Erythroblast (primary cell): ENCODE measurements at places on chromosomes 1 and 21.

GRCh38 chr1:183609313-183609712 lies 19.1 kb upstream of the NCF2 start:
- no peak for DNase-seq

- DNase-seq, result no peak
Observed at GRCh38 chr1:56515898-56516538, 63.3 kb downstream of the PLPP3 start.

DNA sequence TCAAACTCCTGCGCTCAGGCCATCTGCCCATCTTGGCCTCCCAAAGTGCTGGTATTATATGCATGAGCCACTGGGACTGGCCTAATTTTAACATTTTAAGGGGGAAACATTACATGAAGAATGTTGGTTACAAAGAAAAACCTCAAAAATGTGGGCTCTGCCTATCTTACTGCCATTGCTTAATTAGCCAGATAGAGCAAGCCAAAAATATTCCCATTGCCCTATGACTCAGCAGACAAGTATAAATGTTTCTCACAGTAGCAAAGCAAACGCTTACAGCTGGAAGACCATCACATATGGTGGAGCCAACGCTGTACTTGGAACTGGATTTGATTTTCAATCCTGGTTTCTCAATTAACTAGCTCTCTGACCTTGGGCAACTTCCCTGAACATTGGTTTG lies 502.0 kb downstream of the SMYD3 start:
- no peak for DNase-seq

DNA sequence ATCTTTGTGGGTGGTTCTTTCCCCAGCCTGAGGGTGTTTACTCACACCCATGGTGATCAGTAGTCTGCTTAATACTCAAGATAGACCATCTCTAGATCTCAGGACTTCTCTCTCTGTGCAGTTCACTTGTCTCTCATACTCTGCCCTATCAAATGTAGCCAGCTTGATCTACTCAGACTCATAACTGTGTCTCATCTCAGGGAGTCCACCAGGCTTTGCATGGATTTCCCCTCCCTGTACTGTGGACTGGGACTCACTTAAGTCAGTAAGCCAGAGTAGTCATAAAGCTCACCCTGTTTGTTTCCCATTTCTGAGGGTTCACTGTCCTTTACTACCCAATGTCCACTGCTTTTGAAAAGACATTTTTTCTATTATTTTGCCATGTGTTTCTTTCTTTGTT lies 41.8 kb downstream of the LYPLAL1 start:
- no peak for DNase-seq

DNA sequence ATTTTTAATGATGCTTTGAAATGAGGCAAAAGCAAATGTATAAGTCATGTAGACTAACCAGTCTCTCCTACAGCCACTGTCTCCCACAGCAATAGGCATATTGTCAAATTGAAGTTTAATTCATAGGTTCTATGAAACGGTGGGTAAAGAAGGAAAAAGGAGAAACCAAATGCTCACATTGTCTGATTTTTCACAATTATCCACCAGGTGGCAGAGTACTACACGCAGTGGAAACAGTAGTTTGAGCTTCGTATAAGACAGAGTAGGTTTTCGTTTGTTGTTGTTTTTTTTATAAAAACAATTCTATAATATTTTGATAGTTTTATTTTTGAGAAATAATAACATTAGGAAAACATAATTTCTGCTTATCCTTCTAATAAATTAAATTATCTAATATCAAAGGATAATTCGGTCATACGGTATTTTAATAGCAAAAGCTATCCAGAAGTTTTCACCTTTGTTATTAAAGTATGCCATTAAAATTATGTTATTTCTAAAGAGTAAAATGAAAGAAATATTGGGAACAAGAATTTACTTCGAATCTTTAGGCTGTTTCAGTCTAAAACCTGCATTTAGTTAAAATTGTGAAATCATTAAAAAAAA lies 39.1 kb downstream of the TYW3 start:
- DNase-seq, result peak; percentile 56

- DNase-seq, result peak; percentile 35
Observed at GRCh38 chr21:34882719-34883131, 166.4 kb downstream of the RUNX1 start.

DNA sequence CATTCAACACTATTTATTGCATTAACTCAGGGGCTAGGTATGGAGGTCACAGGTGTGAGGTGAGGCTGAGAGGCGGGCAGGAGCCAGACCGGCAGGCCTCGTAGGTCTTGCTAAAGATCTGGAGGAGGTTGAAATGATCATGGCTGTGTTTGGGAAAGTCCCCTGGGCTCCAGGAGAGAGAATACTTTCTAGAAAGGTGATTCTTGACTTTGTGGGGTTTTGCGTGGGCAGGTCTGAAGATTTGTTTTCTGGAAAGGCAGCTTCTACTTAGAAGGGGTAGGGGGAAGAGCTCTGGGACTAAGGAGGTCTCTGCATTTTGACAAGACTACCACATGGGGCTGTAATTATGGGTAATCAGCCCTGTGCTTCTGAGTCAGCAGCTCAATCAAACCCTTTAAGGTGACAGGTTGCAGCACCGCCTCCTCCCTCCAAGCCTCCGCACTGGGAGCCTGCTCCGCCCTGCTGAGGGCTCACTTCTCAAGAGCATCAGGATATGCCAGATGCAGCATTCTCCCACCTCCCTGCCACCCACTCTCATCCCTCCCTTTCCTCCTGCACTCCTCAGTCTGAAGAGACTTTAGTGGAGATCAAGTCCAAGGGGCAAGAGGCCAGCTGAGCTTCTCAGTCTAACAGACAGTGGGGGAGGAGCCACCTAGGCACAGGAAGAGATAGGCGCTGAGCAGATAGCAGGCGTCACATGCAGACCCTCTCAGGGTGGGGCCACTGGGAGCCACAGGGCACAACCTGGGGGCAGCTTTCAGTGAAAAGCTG lies 30.5 kb downstream of the SLC30A1 start:
- peak; percentile 77 for DNase-seq

GRCh38 chr1:24182061-24182460 lies 5.0 kb downstream of the IFNLR1 start:
- no peak for DNase-seq

GRCh38 chr1:179820226-179820970 lies 57.2 kb downstream of the TOR1AIP2 start:
- no peak for DNase-seq

- DNase-seq, result no peak
Observed at GRCh38 chr1:99365141-99365540, 100.8 kb downstream of the PLPPR4 start.

GRCh38 chr1:167052389-167052788 lies 37.8 kb downstream of the GPA33 start:
- DNase-seq, result no peak

DNA sequence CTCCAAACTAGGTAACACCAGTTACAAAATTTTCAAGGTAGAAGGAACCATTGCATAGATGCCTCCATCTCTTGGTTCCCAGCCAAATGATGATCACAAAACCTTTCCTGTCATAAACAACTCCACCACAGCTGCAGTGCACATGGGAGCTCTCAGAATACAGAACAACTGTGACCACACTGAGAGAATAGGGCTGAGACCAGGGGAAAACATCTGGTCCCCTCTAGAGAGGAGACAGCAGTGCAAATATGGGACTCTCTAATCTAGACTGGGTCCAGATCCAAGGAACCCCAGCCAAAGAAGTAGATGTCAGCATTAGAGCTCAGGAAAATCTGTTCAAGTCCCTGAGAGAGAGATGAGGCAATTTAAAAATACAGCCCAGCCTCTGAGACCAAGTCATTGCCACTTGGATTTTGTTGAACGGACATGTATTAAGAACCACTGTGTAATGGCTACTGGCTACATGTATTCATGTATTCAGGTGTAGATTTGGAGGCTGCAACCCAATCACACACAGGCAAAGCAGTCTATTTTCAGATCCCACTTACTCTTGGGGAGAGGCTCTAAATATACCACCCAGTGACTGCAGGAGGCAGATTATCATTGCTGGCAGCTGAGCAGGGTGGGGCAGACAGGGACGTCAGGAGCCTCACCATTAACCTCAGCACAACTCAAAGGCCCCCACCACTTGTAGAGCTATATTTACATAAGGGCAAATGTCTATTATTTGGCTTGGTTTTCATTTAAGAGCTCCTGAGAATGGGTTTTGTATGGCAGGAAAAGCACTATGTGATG lies 7.6 kb upstream of the RXRG start:
- peak; percentile 28 for DNase-seq

DNA sequence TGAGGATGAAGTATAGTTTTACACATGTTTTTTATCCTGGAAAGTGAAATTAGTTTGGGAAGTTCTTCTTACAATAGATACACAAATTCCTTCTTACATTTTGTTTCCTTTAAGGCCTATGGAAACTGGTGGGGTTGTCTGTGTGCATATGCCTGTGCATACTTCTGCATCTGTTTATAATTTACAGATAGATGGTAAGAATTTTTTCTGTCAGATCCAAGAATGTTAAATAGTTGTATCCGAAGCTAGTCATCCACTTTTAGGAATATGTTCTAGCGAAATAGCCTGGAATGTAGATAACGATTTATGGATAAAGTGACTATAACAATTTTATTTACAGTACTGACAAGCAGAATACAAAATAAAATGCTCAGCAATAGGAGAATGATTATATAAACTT lies 194.1 kb downstream of the ROR1 start:
- DNase-seq, result no peak

DNA sequence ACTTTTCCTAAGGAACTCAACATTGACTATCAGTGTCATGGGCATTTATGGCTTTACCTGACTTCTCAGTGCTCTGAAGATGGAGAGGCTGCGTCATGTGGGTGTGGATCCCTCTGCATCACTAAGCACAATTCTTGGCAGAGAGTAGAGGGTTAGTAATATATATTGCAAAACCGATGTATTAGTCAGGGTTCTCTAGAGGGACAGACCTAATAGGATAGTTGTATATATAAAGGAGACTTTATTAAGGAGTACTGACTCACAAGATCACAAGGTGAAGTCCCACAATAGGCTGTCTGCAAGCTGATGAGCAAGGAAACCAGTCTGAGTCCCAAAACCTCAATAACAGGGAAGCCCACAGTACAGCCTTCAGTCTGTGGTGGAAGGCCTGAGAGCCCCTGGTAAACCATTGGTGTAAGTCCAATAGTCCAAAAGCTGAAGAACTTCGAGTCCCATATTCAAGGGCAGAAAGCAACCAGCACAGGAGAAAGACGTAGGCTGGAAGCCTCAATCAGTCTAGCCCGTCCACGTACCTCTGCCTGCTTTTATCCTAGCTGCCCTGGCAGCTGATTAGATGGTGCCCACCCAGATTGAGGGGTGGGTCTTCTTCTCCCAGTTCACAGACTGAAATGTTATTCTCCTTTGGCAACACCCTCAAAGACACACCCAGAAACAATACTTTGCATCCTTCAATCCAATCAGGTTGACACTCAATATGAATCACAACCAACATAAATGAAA lies 159.7 kb upstream of the NRIP1 start:
- no peak for DNase-seq

- no peak for DNase-seq
Observed at GRCh38 chr21:34916446-34916845, 132.7 kb downstream of the RUNX1 start.

DNA sequence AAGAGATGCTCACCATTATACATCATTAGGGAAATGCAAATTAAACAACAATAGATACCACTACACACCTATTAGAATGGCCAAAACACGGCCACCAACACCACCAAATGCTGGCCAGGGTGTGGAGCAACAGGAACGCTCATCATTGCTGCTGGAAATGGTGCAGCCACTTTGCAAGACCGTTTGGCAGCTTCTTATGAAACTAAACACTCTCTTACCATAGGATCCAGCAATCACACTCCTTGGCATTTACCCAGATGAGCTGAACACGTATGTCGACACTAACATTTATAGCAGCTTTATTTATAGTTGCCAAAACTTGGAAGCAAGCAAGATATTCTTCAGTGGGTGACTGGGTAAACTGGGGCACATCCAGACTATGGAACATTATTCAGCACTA lies 28.9 kb upstream of the ADARB1 start:
- no peak for DNase-seq

DNA sequence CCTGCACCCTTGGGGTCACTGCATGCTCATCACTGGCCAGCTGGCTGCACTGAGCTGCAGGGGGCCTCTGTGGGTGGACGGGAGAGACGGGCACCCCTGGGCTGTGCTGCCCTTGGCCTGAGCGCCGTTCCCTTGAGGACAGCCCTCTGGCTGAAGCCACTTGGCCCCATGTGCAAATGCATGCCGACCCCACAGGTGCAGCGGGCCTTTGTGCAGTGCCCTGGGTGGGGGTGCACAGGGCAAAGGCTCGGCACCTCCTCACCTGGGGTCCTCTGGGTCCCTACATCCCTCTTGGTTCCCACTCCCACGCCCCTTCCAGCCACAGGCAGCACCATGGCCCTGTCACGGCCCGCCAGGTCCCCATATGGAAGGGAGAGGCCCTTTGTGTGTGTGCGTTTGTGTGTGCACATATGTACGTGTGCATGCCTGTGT lies 41.3 kb downstream of the COQ8A start:
- no peak for DNase-seq

- peak; percentile 74 for DNase-seq
Observed at GRCh38 chr1:113388621-113389358, 1.5 kb upstream of the MAGI3 start.

- DNase-seq, result peak; percentile 86
Observed at GRCh38 chr21:43767984-43768867, 7.9 kb downstream of the CSTB start.

DNA sequence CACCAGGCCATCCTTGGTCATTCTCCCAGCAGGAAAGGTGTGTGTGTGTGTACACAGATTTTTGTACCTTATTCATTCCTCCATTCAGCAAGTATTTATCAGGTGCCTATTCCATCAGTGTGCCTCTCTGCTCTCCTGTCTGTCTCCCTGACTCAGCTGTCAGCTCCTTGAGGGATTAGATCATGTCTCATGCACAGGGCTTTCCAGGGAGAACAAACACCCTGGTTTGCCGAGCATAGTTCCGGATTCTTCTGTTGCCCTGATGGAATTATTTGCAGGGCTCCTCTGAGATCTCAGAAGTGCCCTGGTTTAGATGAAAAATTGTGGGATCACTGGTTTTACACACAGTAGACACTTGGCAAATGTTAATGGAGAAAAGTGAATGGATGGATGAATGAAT lies 8.1 kb upstream of the SDHB start:
- DNase-seq, result no peak

DNA sequence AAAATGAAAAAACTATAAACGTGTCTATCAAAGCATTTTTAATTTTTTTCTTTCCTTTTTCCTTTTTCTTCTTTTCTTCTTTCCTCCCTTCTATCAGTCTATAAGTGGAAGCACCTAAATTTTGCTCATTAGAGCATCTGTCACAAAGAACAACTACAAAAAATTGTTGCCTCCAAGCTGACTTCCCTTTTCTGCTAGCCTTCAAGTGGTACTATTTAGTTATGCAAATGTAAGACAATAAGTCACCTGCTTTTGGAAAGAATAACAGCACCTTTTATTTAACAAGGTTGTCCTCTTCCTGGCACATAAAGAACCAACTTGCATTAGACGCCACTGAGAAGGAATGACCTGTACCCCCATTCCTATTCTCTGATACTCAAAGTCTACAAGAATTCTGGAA lies 45.0 kb upstream of the C1orf53 start:
- DNase-seq, result no peak

- DNase-seq, result no peak
Observed at GRCh38 chr1:206100226-206100815, 16.9 kb downstream of the AVPR1B start.

GRCh38 chr1:200121421-200121820 lies 93.9 kb downstream of the NR5A2 start:
- no peak for DNase-seq
